ENCODE measurements at places on chromosomes 3 and 15.

DNA sequence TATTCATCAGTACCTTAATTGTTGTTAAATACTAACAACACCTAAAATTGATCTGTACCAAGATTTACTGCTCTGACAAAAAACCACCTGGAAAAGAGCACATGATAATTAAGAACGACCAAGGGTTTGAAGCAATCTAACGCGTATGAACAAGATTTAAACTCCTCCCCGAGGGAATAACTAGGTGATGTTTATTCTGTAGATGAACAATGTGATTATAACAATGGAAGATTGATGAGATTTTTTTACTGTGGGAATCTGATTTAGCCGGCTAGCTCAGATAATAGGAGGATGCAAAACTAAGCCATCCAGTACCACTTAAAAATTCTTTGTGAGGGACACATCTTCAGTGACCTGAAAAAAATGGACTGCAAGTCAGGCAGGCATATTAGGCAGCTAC lies 222.1 kb downstream of the FHIT start:
- DNase-seq = no peak

DNA sequence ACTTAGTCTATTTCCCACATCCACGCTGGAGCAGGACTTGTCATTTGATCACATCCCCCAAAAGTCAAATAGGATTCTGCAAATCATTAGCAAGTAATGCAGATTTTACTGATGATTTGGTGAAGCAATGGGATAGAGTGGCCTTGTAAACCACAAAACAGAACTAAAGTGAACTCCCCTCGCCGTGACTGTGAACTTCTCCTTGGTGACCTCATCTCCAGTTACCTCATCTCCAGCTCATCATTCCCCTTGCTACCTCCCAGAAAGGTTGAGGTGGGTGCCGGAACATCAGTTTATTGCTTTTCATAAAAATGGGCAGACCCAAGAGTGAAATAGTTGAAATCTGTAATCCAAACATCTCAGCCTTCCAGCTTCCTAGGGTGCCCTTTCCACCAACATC lies 36.7 kb upstream of the ADPGK start:
- no peak for DNase-seq

DNA sequence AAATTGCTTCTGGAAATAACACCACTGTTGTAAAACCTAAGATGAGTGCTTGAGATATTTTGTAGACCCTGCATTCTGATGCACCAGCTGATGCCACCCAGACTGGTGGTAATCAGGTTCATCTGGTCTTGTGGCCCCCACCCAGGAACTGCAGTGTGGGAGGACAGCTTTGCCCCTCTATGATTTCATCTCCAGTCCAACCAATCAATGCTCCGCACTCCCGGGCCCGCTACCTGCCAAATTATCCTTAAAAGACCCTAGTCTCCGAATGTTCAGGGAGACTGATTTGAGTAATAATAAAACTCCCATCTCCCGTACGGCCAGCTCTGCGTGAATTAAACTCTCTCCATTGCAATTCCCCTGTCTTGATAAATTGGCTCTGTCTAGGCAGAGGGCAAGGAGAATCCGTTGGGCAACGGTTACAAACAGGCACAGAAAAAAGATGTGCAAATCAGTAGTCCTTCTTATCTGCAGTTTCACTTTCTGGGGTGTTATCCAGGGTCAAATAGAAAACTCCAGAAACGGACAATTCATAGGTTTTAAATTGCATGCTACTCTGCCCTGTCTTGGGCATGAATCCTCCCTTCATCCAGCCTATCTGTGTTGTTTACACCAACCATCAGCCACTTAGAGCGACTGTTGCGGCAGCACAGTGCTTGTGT lies 29.2 kb upstream of the TRPM1 start:
- DNase-seq = no peak

- DNase-seq = no peak
Measured at GRCh38 chr3:63473641-63474166, 178.8 kb upstream of the SNTN start.

- DNase-seq = no peak
Measured at GRCh38 chr3:37992271-37993066, 1.9 kb downstream of the VILL start.

- DNase-seq = no peak
Measured at GRCh38 chr3:193509103-193509965, 45.4 kb downstream of the ATP13A4 start.

DNA sequence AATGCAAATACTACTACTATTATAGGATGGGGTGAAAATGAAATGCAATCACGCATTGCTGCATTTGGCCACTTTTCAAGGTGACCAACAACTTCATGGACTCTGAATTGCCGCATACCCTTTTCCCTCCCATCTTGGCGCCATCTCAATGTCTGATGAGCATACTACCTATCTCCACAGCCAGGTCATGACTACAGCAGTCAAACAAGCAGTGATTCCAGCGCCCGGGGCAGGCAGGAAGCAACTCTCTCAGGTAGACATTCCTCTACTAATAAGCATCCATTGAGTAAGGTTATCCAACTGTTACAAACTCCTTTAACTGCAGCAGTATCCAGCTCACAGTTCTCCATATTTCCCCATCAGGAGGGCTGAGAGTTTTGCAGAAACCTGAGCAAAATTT lies 155.4 kb downstream of the ADAMTS17 start:
- DNase-seq = no peak

DNA sequence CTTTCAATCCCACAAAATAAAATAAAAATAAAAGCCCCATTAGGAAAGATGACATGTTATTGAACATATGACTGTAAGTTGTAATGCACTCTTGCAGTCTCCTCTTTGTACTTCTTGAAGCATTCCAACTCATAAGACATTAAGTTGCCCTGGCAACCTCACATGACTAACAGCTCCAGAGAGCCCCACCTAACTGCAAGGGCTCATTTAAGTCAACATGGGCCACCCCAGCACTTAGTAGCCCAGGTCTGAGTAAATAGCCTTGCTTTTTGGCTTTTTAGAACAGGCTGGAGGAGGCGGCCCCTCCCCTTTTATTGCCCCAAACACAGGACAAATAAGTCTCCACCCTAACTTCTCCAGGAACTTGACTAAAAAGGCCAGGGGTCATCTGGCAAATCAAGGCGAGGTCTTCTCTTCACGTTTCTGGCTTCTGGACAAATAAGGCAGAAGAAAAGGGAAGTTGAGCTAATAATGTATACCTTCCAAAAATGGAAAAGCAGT lies 135.1 kb downstream of the TMCO5A start:
- DNase-seq = no peak

- DNase-seq = no peak
Measured at GRCh38 chr3:102866845-102867244, 432.0 kb downstream of the ZPLD1 start.

GRCh38 chr3:159761369-159761768 lies 227.3 kb upstream of the IL12A start:
- no peak for DNase-seq

- DNase-seq = no peak
Measured at GRCh38 chr15:69559440-69560190, 107.0 kb downstream of the RPLP1 start.

DNA sequence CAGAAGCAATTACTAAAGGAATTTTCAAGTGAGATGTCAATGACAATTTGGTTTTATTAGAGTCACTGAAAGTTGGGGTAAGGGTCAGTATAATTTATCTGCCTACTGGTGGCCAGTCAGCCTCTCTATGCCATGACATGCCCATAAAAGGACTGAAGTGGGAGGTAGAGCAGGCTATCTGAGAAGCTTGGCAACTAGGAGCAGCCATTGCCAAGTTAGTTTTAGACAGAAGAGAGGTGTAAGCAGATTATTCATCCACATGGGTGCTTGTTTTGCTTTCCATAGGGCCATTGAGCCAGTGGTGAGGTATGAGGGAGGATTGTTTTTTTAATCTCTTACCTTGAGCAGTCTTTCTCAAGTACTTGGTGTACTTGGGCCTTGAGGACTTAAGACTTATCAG lies 8.1 kb upstream of the RBP1 start:
- no peak for DNase-seq

GRCh38 chr15:82945326-82945725 lies 7.2 kb downstream of the HOMER2 start:
- no peak for DNase-seq

DNA sequence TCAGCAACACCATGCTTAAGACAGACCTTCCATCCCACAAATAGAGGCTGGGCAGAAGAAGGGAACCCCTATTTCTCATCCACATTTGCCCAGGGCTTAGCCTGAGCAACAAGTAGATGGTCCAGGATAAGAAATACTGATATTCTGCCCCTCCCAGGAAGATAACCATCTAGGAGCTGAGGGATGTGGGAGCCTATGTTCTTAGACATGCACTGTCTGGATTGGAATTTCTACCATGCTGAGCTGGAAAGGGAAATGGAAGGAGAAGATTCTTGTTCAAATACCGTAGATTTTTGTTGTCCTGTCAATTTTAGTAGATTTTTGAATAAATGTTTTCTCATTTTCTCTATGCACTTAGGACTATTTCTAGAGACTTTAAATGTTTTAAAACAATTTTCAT lies 450.7 kb upstream of the SEMA6D start:
- DNase-seq = no peak

DNA sequence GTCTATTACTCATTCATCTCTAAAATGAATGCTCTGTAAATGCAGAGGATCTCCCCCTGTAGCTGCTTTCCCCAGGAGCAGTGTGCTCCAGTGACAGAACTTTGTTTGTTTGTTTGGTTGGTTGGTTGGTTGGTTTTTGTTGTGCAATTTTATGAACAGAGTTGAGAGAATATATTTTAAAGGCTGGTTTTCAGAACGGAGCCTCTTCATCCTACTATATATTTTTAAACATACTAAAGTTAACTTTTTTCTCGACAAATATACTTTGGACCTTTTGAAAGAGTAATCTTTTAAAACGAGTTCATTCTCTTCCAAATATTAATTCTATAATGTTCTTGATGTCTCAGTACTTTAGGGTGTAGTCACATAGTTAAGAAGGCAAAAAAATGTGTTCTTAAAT lies 20.2 kb downstream of the RYR3 start:
- no peak for DNase-seq

- no peak for DNase-seq
Measured at GRCh38 chr15:81026836-81027599, 26.3 kb downstream of the TLNRD1 start.

GRCh38 chr15:89332446-89332845 lies 2.2 kb downstream of the POLG start:
- DNase-seq = no peak

DNA sequence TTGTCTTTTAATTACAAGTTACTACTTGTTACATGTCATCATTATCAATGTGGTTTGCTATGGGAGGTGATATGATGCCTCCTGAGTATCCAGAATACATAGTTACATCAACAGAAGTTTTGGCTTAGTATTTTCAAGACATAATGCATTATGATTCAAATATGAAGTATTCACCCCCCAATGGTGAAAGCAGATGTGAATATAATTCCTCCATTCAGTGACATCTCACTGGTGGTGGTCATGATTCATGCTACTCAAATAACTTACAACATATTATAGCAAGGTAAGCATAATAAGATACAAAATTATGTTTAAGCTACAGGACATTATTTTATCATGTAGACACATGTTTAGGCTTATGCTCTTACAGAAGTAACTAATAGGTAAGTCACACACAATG lies 34.9 kb upstream of the TTBK2 start:
- no peak for DNase-seq

DNA sequence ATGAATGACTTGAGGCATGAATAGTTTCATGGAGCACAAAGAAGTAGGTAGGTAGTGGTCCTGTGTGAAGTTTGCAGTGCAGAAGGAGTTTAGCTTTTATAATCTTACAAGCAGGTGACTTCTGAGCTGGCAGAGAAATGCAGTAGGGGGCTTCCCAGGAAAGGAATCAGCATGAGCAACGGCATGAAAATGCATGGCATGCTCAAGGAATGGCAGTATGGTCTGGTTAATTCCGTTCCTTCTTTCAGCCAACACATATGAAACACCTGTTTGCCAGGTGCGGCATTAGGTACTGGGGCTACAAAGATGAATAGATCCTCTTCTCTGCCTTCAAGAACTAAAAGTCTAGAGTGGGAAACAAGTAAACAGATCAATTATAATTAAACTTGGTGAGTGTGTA lies 138.0 kb upstream of the BHLHE40 start:
- no peak for DNase-seq

DNA sequence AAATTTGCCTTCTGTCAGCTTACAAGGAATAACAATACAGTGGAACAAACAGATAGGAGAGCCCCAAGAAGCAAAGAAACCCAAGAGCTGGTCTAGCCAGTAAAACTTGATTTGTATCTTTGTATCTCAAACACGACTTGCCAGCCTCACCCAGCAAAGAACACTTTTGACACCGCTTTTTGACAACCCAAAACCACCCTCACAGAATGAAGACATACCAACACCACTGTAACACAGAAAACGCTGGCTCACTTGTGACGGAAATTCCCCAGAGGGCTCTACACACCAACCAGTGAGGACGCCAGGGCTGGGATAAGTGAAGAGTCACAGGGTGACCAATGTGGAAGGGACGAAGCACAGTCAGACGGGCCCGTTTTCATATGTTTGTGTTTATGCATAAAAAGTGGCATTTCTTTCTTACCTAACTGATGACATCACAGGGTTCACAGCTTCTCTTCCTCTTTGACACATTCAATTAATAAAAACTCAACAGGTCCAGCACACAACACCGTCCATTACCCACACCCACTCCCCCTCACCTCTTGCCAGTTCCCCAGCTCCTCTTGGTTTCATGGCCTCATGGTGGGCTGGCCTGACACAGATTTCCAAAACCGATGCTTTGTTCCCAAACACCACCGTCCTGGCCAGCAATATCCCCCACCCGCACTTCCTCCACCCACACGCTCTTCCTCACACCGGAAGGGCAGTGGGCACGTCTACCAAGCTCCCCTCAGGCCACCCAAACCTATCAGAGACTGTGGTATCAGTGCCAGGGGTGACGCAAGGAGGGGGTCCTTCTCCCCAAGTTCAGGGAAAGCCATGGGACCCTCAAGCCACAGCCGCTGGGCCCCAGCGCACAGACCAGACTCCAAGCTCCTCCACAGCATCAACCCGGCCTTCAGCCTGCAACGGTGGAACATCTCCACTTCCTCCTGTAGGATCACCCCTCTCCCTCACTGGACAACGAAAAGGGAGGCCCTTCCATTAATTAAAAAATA lies 94.2 kb downstream of the ADAMTS17 start:
- DNase-seq = no peak

GRCh38 chr15:78873793-78874765 lies 1.4 kb downstream of the MORF4L1 start:
- no peak for DNase-seq

DNA sequence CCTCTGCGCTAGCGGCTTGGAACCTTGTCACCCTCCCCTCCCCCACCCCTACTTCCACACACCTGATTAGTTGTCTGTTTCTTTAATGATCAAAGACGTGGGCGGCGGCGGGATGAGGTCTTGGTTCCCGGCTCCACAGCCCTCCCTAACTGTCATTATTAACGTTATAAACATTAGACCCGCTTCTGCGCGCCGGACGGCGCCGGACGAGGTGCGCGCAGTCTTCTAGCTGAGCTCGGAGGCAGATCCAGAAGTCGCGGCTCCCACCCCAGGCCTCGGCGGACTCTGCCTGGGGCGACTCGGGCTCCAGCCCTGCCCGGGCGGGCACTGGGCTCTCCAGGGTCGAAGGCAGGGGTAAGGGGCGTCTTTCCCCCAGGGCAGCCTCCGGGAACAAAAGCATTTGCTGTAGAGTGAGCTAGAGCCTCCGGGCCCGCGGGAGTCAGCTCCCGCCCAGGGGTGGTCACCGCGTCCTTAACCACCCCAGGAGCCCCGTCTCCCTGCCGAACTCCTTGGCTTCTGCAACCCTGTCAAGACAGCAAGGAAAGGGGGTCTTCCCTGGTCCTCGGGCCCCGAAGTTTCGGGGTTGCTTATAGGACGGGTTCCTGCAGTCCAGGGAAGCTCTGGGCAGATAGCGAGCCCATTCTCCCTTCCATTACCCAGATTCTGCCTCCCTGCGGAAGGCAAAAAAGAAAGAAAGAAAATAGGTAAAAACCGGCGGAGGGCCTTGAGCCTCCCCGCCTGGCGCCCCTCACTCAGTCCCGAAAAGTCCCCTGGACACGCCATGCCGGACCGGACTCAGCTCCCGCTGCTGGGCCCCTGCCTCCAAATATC lies 2.2 kb upstream of the ISLR2 start:
- no peak for DNase-seq
